ENCODE measurements at places on chromosomes 16 and 17.

GRCh38 chr17:78694805-78695531, 87.1 kb downstream of the CYTH1 start:
- DNase-seq: no peak

GRCh38 chr17:39854909-39855308, 9.2 kb downstream of the IKZF3 start:
- no peak for DNase-seq

DNA sequence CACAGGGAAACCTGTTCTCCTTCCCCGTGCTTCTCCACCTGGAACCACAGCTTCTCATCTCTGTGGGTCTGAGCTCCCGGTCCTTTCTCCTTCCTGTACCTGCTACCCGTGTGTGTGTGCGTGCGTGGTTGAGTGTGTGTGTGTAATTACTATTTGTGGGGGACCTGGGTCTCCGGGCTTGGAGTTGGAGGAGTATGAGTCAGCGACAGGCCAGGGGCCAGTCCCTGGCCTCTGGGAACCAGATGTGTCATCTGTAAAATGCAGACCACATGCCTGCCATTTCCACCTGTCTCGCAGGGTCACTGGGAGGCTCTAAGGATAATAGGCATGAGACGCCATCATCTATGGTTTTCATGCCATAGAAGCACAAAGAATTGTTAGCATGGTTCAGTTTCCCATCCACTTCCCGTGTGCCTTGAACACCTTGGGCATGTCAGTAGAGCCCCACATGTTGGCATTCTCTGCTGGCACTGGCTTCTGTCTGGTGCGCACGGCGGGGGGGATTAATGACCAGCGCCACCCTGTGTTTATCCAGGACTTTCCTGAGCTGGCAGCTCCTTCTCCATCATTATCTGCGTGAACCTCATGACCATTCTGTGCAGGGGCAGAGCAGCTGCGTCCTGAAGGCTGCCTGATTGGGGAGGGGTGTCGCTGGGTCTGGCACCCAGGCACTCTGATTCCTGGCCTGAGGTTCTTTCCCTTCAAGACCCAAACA, 1.5 kb downstream of the ZNF205 start:
- no peak for DNase-seq

DNA sequence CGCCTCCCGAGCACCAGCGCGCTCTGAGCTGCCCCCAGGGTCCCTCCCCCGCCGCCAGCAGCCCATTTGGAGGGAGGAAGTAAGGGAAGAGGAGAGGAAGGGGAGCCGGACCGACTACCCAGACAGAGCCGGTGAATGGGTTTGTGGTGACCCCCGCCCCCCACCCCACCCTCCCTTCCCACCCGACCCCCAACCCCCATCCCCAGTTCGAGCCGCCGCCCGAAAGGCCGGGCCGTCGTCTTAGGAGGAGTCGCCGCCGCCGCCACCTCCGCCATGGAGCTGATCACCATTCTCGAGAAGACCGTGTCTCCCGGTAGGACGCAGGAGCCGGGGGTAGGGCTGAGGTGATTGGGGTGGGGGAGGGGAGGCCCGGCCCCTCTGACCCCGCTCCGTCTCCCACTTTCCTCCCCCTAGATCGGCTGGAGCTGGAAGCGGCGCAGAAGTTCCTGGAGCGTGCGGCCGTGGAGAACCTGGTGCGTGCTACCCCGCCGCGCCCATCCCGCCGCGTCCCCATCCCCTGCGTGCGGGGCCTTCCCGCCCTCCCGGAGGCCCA, 329 bp downstream of the KPNB1 start:
- no peak for DNase-seq

- DNase-seq: no peak
Measured at GRCh38 chr17:61167075-61167474, 232.6 kb upstream of the TBX2 start.

GRCh38 chr16:56747486-56748045, 17.6 kb downstream of the NUP93 start:
- no peak for DNase-seq
